ENCODE measurements at places on chromosomes 1 and 21.

DNA sequence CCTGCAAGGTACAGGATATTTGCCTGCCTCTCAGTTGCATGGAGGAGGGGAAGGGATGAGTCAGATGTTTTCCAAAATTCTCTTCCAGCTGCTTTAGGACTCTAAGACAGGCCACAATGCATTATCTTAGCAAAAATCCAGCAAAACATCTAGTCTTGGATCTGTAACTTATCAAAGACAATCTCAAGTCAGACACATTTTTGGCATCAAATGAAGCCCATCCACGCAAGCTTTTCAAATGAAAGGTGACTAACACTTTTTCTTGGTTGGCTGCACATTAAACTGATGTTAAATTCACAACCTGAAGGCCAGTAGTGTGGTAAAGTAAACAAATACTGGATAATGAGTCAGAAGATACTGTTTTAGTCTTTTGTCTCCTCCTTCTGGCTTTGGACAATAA is 21.3 kb downstream of the FAM78B start:
- DNase-seq = no peak

DNA sequence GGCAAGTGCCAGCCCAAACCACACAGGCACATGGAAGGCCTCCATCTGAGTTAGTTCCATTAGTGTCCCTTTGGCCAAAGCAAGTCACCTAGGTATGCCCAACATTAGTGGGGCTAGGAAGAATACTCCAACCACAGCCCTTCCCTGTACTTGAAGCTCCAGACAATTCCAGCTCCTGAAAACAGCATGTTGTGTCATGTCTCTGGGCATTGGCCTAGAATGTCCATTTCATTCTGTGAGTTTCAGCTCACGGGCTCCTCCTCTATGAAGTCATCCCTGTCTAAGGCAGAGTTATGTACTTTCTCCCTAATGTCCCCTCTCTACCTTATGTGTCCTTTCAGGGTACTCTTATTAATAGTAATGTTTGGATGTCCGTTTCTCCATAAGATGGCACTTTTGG is 96.5 kb upstream of the SPATA6 start:
- DNase-seq = no peak

- DNase-seq = no peak
Measured at GRCh38 chr1:178931858-178932551, 61.1 kb upstream of the ANGPTL1 start.

- no peak for DNase-seq
Measured at GRCh38 chr1:63363014-63363413, 4.4 kb upstream of the ALG6 start.

GRCh38 chr1:39732730-39733129 is 6.0 kb upstream of the PPIE start:
- no peak for DNase-seq

- DNase-seq = no peak
Measured at GRCh38 chr1:216457356-216457755, 34.1 kb upstream of the USH2A start.

GRCh38 chr1:205994346-205994745 is 8.8 kb downstream of the RAB7B start:
- no peak for DNase-seq

DNA sequence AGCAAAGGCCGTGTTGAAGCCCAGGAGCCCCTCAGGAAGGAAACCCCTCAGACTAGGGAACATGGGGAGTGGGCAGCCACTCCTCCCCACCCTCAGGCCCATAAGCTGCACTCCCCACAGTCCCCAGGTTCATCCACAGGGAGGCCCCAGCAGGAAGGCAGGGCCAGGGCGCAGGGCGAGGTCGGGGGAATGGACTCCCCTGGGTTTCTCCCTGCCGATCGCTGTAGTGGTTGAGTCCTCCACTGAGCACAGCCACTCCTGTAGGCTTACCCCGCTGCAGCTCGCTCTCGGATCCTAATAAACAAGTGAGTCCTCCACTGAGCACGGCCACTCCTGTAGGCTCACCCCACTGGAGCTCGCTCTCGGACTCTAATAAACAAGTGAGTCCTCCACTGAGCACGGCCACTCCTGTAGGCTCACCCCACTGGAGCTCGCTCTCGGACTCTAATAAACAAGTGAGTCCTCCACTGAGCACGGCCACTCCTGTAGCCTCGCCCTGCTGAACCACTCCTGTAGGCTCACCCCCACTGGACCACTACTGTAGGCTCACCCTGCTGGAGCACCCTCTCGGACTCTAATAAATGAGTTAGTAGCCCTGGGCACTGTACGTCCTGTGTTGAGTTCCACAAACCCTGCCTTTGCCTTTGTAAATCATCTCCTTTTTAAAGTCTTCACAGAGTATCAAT is 16.2 kb upstream of the COL18A1 start:
- no peak for DNase-seq

GRCh38 chr1:177088966-177089365 is 75.5 kb downstream of the ASTN1 start:
- DNase-seq = no peak

DNA sequence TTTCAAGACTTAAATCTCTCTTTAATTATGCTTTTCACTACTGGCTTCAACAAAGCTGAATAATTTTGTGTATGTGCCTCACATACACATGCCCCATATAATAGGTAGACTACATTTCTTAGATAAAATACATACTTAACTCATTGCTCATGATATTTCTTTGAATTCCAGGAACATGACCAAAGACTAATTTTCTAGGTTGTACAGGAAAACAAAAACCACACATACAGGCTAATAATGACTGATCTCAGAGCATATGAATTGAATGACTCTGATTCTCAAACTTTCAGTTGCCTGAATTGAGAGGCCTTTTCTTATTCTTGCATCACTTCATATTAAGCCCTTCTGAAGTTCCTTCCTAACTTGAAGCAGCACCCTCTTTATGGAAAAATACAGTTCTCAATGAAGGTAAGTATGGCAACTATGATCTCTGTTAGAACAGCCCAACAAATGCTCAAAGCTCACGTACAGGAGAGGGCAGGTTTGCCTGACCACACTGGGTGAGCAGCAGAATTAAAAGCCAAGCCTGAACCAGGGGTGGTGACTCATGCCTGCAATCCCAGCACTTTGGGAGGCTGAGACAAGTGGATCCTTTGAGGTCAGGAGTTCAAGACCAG is 22.6 kb upstream of the UAP1 start:
- DNase-seq = no peak

GRCh38 chr21:14683063-14683462 is 136.9 kb upstream of the SAMSN1 start:
- DNase-seq = no peak

DNA sequence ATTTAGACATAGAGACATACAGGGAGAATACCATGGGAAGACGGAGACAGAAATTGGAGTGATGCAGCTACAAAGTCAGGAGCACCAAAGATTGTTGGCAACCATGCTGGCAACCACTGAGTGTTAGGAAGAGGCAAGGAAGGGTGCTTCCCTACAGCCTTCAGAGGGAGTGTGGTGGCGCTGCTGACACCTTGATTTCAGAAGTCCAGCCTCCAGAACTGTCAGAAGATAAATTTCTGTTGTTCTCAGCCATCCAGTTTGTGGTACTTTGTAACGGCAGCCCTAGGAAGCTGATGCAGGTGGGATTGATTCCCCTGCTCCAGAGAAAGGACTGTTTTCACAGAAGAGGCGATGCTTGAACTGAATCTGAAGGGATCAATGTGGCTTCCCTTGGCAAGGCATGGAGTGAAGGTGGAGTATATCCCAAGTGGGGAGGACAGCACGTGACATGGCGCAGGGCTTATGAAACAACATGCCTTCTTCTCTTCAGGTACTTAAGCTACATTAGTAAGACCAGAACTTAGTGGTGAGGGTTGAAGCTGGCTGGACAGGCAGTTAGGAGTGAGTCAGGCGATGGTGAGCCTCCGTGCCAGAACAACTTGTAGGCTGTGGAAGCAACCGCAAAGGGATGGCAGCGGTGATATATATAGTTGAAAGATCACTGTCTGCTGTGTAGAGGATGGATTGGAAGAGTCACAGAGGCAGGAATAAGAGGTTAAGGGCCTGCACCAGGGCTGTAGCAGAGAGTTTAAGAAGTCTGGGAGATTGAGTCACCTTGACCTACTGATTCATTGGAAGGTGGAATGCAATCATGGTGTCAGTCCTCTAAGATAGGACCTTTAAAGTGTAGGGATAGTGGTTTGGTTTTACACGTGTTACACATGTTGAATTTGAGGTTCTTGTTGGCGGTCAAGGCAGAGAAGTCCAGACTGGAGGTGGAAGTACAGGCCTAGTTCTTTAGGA is 2.1 kb downstream of the LEPR start:
- DNase-seq = no peak

DNA sequence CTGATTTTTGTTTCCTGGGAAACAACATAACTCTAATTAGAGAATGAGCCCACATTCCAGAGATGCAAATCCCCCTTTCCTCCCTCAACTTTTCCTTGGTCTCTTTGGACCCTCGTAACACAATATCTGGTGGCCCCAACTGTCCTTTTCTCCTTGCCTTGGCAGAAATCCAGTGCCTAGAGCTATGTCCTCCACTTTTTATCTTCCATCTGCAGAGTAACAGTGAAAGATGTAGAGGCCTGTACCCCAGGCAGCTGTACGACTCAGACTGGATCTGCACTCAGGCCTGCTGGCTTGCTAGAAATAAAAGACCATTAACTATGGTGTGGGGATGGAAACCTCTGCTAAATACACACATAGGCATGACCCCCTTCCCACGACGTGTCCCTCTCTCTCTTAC is 72.0 kb downstream of the WARS2 start:
- DNase-seq = no peak

DNA sequence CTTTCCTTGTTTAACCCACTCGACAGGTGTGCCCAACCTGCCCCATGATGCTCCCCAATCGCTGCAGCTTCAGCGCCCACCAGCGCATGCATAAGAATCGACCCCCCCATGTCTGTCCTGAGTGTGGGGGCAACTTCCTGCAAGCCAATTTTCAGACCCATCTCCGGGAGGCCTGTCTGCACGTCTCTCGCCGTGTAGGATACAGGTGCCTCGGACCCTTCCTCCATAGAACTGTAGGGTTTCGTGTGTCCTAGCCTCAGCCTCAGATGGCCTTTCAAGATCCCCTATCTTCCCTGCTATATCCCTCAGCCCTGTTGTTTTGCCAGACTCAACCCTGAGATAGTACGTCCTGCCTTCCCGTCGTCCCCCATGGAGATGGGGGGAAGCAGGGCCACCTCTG is 6.4 kb downstream of the ZNF687 start:
- DNase-seq = no peak

- DNase-seq = no peak
Measured at GRCh38 chr1:116515702-116516101, 55.1 kb downstream of the CD58 start.

GRCh38 chr1:226599636-226600238 is 51.2 kb downstream of the STUM start:
- no peak for DNase-seq
